ENCODE measurements at places on chromosomes 11 and 22. TPM values are rescaled to one million over a fixed set of nuclear protein-coding genes. Genes with fewer than 3 reads are reported as not detected.

The UBQLN3 gene
- 0.38 TPM for total RNA-seq

The ZDHHC13 gene
- 5.9 TPM for total RNA-seq

The APOBEC3F gene
- total RNA-seq: 9.8 TPM

The OR52B2 gene
- not detected for total RNA-seq

The MN1 gene
- 22.9 TPM for total RNA-seq

The BIRC2 gene
- total RNA-seq: 44.9 TPM

DNA sequence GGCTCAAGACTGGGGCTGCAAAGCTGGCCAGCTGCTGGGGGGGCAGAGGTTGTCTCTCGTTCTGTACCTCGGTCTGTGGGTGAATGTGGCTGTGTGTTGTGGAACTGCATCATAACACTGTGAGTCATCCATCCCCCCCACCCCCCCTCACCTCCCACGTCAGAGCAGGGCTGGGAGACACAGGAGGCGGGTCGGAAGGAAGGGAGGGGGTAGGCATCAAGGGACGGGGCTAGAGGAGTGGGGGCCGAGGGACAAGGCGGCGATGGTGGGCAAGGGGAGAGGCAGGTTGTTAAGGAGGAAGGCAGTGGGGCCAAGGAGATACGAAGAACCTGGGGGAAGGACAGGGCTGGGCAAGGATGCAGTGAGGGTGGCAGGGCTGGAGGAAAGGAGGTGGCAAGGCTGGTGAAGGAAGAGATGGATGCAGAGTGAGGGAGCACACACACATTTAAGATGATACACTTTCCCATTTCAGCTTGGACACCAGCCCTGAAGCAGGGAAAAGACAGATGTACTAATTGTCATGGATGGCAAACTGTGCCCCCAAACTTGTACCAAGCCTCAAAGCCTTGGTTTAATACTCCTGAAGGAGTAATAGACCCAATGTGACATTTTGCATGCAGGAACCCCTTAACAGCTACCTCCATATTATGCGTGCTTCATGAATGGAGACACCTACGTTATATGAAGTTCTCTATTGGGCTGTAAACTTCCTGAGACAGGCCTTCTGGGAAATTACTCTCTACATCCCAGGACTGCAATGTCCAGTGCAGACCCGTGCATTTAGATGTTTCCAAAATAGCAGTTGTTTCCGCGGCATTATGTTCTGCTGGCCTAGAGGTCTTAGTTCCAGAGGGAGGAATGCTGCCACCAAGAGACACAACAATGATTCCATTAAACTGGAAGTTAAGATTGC, at the start of gene YPEL4:
YPEL4 (minus strand) TSS at position 87 of the 913 bp plus-strand sequence. CDS start 2,805 bp downstream, outside the sequence.
- DNase-seq: no peak

- DNase-seq: no peak
Observed at GRCh38 chr11:103637295-103637694, 399.1 kb upstream of the DDI1 start.

DNA sequence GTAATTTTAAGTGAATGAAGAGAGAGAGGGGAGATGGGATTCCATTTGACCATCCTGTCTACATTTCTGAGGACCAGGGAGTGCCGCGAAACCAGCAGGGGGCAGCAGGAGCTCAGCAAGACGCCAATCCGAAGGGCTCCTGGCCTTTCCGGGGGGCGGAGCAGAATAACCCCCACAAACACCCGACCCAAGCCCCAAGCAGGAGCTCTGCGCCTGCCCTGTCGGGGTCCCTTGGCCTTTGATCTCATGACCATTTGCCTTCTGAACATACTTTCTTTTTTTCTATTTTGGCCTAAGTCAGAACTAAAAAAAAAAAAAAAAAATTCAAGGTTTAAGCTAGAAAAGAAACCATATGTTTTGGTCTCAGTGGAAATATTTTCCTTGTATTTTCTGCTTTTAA, 21.9 kb upstream of the SCN2B start:
- DNase-seq: peak; percentile 93

DNA sequence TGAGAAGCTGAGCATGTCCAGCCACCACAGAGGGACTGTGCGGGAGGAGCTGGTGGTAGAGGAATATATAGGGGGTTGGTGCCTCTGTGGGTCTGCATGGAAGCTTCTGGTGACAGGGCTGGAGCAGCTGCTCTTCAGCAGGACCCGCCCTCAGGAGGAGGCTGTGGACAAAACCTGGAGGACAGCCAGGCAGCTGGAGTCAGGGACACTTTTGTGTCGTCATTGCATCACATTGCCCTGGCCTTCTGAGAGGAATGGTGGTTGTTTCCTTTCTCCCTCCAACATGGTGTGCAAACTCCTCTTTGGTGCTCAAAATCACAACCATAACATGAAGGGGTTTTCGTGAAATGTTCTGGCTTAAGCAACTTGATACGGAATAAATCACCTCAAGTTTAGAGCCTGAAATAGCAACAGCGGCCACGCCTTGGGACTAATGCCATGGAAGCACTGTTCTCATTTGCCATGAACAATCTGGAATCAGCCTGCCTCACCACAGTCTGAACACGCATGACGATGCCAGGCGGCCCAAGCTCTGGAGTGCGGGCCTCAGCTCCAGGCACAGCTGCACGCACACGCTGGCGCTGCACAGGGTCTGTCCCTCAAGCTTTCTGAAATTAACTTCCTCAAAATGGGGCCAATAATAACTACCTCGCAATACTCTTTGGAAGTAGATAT, 17.1 kb upstream of the CSRP3 start:
- no peak for DNase-seq

DNA sequence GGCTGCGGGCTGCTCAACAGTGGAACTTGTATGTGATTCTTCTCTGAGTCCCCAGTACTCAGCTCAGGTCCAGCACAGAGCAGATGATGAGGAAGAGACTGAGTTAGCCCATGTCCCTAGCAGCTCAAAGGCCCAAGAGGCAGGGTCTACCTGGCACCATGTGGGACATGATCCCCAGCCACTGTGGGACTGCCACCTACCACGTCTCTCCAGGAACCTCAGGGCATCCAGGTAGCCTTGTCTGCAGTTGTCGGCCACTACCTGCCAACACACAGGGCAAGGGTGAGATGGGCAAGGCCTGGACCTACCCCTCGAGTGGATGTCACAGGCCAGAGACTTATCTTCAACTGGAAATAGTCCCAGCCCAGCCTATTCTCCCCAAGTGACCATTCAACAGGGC, 4.4 kb downstream of the PNPLA5 start:
- DNase-seq: peak; percentile 48

DNA sequence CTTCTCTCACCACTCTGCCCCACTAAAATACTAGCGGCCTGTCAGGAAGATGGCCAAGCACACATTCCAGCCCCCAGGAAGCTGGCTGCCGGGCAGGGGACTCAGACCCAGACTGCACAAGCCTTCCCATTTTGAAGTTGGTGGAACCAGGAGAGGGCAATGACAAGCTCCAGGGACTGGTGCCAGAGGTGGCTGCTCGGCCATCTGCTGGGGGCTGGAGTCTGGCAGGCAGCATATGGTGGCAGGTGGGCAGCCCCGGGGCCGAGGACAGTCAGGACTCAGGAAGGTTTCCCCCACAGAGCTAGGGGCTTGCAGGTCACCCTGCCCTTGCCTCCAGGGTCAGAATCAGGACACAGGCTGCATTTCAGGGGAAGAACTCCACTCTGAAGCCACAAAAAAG, 22.6 kb downstream of the KCNJ5 start:
- peak; percentile 72 for DNase-seq

- DNase-seq: no peak
Observed at GRCh38 chr11:7900686-7901085, 30.4 kb downstream of the OR10A6 start.

DNA sequence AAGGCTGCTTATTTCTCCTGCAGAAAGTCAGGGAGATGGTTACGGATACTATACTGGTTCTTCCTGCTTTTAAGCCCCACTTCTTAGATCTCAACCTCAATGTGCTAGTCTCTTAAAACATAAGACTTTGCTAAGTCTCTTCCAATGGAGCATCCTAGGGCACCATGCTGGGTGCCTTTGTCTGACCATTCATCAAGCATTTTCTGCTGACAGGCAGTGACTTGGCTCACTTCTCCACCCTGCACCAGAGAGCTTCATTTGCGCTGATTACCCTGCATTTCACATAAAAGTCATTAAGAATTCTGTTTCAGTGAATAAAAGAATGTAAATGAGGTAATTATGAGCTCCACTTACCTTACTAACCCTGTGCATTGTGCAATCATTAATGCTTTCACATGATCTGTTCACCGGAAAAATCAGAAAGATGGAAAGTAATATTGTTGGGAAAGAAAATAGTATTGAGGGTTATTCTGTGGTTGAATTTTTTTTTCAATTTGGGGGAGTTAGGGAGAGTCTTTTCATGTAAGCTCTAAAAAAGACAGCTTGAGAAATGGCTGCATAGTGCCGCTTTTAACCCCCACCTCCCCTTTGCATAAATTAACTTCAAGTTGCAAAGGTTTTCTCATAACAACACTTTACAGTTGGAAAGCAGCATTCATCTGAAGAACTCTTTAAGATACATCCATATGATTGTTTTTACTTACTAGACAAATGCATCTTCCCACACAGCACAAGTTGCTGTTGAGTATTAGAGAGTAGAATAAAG, 677.3 kb upstream of the KIRREL3 start:
- no peak for DNase-seq

DNA sequence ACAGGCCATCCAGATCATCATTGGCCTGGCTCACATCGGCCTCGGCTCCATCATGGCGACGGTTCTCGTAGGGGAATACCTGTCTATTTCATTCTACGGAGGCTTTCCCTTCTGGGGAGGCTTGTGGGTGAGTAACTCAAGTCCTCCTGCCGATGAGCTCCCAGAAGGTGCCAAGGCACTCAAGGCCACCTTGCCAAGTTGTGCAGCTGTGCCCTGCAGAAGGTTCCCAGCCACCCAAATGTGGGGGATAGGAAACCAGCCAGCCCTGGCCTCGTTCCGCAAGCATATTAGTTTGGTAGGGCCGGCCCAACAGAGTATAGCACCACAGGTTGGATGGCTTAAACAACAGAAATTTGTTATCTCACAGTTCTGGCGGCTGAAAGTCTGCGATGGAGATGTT, 4.0 kb downstream of the MS4A8 start:
- no peak for DNase-seq

- DNase-seq: no peak
Observed at GRCh38 chr11:21195995-21196394, 526.6 kb downstream of the NELL1 start.

All from posterior vena cava (tissue), 2 donors.